ENCODE measurements at places on chromosomes 11 and 22.

DNA sequence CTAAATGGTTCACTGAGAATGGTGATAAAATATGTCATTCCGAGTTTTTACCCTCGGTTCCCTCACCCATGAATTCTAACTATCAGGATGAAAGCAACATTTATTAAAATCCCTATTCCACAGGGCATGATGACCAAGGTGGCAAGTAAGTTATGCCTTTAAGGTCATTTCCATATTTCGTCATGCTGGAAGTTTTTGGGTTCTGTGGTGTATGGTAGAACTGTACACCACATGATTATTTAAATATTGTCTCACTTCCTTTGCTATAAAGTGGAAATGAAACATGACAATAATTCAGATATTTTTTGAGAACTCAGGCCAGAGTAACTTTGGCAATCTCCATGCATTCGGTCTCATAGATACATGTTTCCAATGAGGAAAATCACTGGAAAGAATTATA lies 68.5 kb upstream of the CARD18 start:
- no peak for DNase-seq

GRCh38 chr11:62555464-62556107 lies 9.0 kb upstream of the AHNAK start:
- no peak for DNase-seq

GRCh38 chr11:60512651-60513225 lies 2.5 kb upstream of the MS4A13 start:
- no peak for DNase-seq

- DNase-seq, result no peak
Observed at GRCh38 chr11:87122852-87123251, 85.1 kb downstream of the TMEM135 start.

- no peak for DNase-seq
Observed at GRCh38 chr11:27386181-27386845, 23.3 kb upstream of the CCDC34 start.

- DNase-seq, result no peak
Observed at GRCh38 chr11:6636480-6636879, 17.3 kb upstream of the TPP1 start.

- no peak for DNase-seq
Observed at GRCh38 chr11:26914968-26915367, 78.9 kb upstream of the FIBIN start.

GRCh38 chr11:106288822-106289387 lies 211.4 kb downstream of the AASDHPPT start:
- no peak for DNase-seq

DNA sequence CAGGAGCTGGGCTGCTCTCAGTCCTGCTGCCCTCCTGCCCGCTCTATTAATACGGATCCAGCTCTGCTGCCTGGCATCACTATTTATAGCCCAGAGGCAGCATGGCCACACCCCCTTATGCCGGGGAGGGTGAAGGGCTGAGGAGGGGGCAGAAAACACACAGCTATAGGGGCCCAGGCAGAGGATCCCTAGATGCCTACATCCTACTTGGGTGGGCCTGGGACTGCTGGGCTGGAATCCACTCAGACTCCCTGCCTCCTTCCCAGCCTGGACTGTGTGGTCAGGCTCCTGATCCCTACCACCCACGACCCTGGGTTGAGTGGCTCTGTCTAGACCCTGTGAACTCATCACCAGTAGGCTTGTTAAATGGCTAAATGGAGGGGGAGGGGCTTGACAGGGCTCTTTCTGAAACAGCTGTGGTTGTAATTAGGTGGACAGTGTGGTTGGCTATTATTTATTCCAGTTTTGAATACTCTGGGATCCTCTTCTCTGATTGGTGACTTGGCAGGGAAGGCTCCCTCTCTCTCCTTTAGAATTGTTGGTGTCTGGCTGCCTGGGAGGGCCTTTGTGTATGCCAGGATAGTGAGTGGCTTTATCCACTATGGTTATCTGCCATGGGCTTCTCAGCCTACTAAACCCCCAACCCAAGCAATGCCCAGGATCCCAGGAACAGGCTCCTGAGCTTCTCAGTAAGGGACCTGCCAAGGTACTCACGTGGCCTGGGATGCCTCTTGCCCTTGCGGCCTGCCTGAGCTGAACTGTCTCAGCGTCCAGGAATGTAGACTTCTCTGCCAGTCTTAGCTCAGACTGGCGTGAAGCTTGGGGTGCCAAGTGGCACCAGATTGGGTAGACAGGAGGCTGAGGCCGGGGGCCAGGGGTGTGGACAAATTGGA lies 15.2 kb downstream of the PHLDB1 start:
- peak; percentile 87 for DNase-seq

All from fibroblast of villous mesenchyme (primary cell).